ENCODE measurements at places on chromosomes 4 and X.

GRCh38 chr4:168737806-168738172, 240.9 kb downstream of the PALLD start:
- DNase-seq = peak; percentile 25

- DNase-seq = no peak
Measured at GRCh38 chr4:169064296-169064695, 54.2 kb upstream of the CBR4 start.

GRCh38 chr4:140595065-140595464, 26.3 kb upstream of the UCP1 start:
- no peak for DNase-seq

- no peak for DNase-seq
Measured at GRCh38 chr4:123856689-123857545, 460.3 kb downstream of the SPRY1 start.

DNA sequence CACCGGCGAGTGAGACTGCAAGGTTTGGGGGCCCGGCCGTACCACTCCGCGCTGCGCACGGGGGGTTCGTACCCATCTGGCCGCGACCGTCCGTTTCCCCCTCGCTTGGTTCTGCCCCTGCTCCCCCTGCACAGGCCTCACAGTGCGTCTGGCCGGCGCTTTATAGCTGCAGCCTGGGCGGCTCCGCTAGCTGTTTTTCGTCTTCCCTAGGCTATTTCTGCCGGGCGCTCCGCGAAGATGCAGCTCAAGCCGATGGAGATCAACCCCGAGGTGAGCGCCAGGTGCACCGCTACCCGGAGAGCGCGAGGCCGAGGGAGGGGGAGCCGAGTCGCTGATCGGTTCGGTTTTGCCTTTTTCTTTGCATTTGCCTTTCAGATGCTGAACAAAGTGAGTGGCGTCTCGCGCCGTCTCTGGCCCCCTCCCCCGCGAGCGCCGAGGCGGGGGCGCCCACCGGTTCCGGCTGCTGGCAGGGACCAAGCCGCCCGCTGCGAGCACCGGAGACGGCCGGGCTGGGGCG, at the start of gene UCHL1:
TSS of gene UCHL1 (plus strand) at position 189 of the 517 bp plus-strand sequence. CDS start at position 238, 49 bp downstream.
- DNase-seq = peak; percentile 41

- no peak for DNase-seq
Measured at GRCh38 chrX:16785247-16786138, 773 bp upstream of the TXLNG start.

GRCh38 chrX:50871922-50872453, 38.5 kb upstream of the BMP15 start:
- DNase-seq = no peak

DNA sequence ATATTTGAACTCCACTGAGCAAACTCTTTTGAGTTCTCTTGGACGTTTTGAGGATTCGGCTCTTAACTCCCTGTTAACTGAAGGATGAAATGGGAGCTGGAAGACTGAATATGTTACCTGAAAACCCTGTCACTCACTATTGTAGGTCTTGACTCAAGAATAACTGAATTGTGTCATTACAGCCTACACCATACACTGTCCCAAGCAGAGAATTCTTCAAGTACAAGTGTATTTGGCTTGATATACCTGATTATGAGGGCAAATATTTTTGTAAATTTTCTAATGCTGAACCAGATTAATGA, 276.1 kb downstream of the CFAP299 start:
- no peak for DNase-seq

DNA sequence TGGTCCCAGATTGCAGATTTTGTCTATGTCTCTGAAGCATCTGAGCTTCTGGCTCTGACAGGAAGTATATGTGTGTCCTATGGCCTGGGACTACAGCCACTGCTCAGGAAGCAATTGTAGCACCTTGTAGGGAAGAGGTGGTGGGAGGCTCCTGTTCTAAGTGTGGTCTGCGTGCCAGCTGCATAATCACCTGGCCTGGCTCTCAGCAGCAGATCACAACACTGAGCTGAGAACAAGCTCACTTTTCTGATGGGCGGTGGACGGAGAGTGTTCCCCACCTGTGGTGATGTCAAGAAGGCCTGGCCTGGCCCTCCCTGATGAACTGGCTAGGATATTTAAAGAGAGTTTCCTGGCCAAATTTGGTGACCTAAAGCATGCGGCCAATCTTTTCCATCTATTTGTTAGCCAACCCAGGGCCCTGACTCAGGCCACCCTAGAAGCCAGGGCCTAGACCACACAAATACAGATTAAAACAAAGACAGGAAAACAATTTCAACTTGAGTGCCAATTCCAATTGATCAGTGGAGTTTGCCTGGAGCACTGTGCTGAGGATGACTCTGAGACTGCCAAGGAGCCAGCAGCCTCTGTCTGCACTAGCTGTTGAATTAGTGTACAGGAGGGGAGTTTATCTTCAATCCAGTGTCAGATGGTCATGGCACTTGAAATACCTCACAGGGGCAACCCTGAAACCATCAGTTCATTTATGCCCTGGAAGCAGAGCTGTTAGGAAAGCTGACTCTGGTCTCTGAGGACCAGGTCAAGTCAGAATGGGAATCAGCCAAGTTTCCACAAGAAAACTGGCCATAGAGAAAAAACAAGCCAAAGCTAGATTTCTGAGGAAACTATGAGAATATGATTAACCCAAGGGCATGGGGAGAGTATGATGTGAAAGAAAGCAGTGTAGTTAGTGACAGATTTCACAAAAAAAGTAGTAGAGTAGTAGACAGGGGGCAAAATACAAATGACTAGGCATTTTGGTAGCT, 47.4 kb downstream of the PRDM5 start:
- DNase-seq = no peak

Measured in AG09309 (cell line).